Activated T-cell treated with anti-CD3 and anti-CD28 coated beads for 4 hours (primary cell): ENCODE measurements at places on chromosomes 16 and 17.

DNA sequence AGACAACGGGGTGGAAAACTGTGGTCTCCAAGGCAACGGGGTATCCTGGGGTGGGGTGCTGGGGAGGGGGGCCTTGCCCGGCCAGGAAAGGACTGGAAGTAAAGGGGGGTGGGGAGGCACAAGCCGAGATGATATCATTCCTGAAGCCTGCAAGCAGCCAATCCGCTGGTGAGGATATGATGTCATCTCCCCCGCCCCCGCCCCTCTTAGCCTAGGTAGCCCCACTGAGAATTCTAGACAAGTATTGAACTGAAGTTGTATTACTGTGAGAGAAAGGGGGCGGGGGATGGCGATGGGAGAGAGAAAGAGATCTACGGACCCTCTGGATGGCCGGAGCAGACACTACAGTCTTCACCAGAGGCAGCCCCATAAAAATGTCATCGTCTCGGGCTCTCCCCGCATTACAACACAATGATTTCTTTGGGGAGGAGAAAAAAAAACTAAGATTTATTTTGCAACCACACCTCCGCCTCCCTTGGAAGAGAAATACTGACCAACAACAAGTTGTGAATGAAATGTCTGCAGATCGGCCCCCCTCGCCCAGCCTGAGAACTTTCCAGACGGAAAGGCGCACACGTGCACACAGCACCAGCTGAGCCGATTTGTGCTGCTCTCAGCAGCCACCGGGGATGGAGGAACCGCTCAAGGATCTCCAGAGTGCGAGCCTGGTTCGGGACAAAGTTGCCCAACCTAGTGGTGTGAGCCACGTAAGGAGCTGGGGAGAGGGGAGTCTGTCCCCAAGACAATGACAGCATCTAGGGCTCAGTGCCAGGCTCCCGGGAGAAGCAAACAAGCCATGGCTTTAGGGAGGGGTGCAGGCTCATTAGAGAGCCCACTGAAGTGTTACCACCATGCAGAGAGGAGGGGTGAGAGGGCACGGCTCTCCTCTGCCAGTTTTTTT is 222.1 kb downstream of the SOX9 start:
- DNase-seq: no peak

DNA sequence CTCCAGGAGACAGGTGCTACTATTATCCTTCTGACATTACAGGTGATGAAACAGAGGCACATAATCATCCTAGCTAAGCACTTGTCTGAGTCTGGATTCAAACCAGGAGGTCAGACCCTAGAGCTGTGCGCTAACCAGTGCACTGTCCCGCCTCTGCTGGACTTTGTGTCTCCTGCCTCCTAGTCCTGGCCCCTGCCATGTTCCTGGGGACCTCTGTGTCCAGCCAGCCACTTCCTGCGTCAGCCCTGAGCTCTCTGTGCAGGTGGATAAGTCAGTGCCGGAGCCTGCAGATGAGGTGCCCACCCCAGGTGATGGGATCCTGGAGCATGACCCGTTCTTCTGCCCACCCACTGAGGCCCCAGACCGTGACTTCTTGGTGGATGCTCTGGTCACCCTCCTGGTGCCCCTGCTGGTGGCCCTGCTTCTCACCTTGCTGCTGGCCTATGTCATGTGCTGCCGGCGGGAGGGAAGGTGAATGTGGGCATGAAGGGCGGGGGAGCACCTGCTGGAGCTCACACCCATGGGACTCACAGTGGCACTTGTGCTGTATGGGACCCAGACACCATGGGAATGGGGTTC is 4.2 kb downstream of the SGCA start:
- DNase-seq: no peak

DNA sequence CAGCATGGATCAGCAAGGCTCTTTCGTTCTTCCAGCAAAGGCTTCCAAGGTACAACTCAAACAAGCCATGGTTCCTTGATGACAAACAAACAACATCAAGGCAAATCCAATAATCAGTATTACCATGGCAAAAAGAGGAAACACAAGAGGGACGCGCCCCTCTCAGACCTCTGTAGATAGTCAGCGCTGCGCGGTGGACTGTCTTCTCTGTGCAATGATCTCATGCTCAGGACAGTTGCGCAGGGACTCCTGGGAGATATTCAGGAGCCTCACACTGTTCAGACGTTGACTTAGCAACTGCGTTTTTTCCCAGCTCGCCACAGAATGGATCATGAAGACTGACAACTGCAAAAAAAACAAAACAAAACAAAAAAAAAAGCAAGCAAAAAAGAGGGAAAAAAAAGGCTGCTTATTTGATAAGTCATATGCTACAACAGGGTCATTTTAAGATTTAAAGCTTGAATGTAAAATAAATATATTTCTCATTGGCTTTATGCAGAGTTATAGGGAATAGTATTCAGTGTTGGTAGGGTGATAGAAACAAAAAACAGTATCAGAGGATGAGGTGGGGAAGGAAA is 37.1 kb upstream of the ADCY7 start:
- DNase-seq: no peak

DNA sequence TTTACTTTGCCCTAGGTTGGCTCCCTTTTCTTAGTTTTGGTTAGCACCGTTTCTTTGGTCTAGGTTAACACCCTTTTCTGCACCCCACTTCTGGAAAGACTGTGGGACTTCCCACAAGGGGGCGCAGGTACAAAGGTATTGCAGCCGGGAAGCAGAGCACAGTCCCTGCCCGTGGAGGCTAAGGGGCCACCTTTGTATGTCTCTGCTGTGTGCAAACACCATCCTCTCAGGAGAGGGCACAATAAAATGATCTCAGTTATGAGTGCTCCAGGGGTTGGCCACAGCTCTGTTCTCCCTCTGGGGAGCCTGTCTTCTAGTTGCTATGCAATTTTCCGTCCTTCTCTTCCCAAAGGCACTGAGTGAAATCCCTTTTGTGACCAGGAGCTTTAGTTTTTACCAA is 28.4 kb upstream of the TMC5 start:
- peak; percentile 3 for DNase-seq

DNA sequence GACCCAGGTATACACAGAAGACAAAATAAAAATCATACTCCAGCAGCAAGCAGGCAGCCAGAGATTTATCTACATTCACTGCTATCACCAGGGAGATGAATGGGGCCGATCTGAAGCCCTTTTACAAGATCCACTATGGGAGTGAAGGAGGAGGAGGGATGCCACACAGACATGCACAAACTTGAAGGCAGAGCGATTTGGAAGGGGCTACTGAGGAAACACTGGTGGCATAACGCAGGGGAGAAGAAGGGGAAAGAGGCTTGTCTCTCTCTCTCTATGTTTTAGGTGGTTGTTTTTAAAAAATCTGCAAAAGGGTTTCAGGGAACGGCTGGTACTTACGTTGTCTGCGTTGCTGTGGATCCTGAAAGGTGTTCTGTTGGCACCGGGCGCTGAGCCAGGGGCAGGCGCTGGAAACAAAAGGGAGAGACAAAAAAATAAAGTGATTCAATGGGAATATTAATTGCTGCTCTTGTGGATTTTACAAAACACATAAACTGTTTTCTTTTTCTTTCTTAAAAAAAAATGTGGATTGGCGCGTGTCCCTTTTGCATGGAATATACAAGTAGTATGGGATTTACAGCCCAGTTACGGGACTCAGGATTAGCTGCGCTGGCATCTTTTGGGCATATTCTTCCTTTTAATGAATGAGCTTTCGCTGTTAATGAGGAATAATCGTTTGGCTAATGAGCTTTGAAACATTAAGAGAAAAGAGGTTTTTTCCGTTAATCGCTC is 255.3 kb upstream of the PMFBP1 start:
- DNase-seq: no peak

DNA sequence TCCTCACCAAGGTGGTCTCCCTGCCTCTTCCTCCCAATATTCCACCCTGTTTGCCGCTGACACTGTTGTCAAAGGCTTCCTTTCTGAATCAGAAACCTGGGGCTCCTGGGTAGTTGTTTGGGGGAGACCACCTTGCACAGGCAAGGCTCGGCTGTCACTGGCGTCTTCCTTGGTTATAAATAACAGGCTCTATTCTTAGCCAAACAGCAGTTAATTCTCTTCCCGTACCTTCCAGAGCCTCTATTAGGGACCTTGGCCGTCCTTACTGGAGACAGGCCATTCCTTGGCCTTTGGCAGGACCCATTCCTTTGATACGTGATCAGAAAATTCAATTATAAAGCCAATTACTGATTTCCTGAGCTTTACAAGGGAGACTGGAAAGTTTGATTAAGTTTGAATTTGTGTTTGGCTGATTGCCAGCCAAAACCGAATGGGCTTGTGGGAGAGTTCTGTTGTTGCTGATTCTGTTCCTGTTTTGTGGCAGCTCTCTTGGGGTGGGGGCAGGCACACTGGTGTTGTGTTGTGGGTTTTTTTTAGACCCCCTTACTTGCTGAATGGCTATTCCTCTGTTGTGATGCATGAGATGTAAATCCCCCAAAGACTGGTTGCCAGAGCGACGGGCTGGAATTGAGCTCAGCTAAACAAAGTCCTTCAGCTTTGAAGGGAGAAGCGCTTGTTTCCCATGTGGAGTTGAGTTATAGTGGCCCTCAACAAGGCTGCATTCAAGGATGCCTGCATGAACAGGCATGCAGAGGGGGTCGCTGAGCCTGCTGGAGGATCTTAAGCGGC is 104.6 kb downstream of the GNAO1 start:
- DNase-seq: no peak

- DNase-seq: no peak
Measured at GRCh38 chr16:30755955-30756780, 5.7 kb downstream of the CFAP119 start.

DNA sequence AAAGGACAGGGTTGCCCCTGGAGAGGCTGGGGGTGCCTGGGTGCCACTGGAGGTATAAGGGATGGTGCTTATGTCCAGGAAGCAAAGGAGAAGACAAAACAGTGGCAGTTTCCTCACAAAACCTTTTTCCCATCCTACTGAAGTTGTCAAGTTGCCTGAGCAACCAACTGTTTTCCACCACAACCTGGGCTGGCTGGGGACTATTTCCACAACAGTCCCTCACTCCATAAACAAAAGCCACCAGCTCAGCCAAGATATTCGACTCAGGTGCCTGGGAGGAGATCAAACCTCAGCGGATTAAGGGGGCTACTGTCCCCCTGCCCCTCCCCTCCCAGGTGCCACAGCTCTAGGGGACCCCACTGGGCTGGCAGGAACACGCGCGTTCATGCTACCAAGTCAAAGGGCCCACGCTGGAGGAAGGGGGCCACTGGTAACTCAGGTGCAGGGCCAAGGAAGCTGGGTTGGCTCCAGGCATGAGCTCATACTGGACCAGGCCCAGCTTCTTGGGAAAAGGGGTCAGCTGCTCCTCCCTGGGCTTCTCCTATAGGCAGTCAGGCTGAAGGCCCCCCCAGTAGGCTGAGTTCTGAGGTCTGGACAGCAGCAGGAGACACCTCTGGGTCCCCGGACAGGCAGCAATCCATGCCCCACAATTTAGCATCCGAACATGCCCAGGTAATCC is 45.7 kb upstream of the MRPS23 start:
- no peak for DNase-seq

- DNase-seq: no peak
Measured at GRCh38 chr16:55643161-55643970, 12.4 kb upstream of the SLC6A2 start.

DNA sequence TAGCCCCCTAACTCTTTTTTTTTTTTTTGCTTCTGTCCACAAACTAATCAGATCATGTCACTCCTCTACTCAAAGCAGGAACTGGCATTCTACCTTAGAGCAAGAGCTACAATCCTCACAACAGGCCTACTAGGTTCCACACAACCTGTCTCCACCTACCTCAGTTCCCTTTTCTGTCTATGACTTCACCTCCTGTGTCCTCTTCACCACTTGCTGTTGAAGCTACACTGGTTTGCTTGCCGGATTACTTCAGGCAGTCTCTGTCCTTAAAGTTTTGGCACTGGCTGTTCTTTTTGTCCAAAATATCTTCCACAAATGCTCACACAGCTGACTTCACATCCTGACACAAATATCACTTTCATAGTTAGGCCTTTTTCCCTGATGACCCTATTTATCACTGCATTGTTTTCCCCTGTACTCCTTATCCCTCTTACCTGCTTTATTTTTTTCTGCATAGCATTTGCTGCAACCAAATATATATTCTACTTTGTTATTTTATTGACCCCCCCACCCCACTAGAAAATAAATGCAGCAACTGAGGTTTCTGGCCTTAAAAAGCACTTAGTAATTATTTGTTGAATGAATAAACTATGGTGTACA is 72.0 kb downstream of the KANSL1 start:
- no peak for DNase-seq

GRCh38 chr17:28057731-28058246 is 15.3 kb downstream of the NLK start:
- DNase-seq: no peak

DNA sequence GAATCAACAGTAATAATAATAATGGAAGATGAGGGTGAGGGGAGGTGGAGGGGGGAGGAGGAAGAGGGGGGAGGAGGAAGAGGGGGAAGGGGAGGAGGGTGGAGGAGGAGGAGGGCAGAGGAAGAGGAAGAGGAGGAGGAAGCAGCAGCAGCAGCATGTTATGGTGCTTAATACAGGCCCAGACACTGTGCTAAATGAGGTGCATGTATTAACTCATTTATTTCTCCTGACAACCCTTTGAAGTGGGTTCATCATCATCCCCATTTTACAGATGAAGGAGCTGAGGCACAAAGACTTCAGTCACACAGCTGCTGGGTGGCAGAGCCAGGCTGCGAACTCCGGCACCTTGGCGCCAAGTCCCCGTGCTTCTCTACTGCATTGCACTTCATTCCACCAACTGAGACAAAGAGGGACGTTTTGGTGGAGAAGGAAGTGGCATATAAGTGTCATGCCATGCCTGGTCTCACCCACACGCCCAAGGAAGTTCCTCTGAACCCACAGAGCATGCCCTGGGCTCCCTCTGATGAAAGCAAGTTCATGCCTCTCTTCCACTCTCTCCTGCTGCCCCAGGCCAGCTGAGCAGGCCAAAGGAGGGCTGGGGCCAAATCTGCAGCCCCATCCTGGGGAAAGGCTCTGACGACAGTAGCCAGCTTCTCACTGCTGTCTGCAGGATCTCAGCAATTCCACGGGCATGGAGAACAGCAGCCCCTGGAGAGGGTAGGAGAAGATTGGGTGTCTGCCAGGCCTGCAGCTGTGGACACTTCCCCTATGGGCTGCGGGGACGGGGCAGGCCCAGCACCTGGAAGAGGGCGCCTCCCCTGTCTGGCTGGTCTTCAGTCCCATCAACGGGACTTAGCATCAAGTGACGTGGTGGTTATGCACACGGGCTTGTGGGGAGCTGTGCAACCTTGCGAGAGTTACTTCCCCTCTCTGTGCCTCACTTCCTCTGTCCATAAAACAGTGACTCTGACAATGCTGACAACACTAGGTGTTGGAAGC is 21.8 kb downstream of the XYLT1 start:
- no peak for DNase-seq
